ENCODE measurements at places on chromosomes 13 and 19.

DNA sequence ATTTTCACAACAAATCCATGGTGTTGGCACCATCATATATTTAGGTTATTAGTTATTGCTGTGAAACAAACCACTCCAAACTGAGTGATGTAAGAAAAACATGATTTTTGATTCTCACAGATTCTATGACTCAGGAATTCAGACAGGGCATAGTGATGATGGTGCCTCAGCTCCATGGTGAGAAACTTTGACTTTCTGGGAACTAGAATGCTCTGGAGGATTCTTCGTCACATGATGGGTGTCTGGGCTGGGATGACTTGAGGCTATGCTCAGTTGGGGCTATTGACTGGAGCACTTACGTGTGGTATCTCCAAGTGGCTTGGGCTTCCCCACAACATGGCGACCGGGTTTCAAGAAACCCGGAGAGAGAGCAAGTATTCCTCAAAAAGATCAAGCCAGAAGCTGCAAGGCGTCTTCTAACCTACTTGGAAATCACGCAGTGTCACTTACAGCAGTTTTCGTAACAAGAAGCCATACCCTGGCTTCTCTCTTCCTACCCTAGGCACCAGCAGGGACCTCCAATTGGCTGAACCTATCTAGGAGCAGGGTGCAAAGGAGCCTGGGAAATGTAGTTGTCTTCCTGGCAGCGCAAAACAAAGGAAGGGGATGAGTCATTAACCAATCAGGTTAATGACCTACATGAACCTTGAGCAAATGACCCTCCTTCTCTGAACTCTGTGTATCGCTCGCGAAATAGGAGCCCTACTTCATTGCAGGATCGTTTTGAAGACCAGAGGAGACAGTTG, 22.4 kb downstream of the VAV1 start:
- DNase-seq: no peak

GRCh38 chr13:43444081-43444480, 342.7 kb downstream of the ENOX1 start:
- DNase-seq: no peak

DNA sequence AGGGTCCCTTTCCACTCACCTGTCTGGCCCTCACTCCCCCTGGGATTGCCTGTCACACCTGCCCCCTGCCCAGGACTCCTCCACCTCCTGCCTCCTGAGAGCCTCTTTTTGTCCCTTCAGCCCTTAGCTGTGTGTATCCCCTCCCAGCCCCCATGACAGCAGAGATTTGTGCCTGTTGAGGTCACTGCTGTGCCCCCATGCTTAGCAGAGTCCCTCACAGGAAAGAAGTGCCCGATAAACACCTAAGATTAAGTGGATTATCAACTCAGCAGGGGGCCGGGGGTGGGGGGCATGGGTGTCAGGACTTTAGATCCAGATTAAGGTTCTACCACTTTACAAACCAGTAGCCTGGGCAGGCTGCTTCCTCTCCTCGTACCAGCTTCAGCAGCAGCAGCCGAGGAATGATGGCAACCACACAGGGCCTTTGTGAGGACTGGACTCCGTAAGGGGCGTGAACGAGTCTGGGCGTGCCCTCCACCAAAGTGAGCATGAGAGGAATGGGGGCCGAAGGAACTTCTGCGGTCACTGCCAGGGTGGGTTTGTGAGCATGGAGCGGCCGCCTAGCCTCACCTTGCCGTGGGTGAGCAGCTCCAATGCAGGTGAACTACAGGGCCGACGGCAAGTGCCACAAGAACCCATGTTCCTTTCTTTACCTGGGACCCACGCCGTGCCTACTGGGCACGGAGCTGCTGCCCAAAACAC, 36.1 kb downstream of the ZNF787 start:
- no peak for DNase-seq

- DNase-seq: no peak
These were observed 97.1 kb upstream of the SPATA13 start for GRCh38 chr13:24063281-24063877.

GRCh38 chr13:44703371-44703770, 127.2 kb upstream of the TSC22D1 start:
- no peak for DNase-seq

DNA sequence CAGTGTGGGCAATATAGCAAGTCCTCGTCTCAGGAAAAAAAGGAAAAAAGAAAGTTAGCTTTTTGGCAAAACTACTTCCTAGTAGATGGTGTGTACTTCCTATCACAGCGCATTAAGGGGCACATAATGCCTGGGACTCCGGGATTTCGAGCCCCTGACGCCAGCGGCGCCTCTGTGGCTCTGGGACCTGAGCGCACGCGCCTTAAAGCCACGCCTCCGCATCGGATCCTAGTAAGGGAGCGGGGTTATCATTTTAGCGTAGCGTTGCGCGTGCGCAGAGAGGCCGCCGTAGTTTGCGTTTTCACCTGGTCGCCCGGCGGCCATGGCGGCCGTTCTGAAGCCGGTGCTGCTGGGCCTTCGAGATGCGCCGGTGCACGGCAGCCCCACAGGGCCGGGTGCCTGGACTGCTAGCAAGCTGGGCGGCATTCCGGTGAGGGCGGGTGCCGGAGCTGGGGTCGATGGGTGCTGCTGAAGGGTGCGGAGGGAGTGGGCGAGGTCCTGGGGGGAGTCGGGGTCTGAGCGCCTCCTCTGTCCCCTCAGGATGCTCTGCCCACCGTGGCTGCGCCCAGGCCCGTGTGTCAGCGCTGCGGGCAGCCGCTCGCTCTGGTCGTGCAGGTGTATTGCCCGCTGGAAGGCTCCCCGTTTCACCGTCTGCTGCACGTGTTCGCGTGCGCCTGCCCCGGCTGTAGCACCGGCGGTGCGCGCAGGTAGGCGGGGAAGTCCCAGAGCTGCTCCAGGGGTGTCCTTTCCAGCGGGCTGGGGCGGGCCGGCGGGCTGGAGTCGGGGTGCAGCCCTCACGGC, at the start of gene PDCD2L:
TSS of gene PDCD2L (plus strand) at position 291 of the 801 bp plus-strand sequence. CDS start at position 323, 32 bp downstream.
- peak; percentile 96 for DNase-seq

GRCh38 chr13:60924856-60925255, 490.8 kb downstream of the PCDH20 start:
- DNase-seq: no peak

GRCh38 chr13:71771144-71771543, 95.9 kb downstream of the DACH1 start:
- DNase-seq: no peak

DNA sequence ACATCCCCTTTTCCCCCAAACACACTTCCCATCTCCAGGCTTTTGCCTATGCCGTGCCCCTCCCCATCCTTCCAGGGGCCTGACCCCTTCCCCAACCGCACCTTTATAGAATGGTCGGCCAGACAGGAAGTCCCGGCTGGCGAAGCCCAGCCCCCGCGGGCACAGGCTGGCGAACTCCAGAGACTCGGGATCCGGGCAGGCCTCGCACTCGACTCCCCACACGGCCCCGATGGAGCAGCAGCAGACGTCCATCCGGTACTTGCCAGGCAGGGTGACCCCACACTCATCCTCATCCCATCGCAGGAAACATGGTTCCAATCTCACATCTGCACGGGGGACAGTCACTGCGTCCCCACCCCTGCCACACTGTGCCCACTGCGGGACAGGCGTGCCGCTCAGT, 25.7 kb downstream of the FBN3 start:
- no peak for DNase-seq

GRCh38 chr13:70051531-70051930, 56.1 kb upstream of the ATXN8OS start:
- no peak for DNase-seq

DNA sequence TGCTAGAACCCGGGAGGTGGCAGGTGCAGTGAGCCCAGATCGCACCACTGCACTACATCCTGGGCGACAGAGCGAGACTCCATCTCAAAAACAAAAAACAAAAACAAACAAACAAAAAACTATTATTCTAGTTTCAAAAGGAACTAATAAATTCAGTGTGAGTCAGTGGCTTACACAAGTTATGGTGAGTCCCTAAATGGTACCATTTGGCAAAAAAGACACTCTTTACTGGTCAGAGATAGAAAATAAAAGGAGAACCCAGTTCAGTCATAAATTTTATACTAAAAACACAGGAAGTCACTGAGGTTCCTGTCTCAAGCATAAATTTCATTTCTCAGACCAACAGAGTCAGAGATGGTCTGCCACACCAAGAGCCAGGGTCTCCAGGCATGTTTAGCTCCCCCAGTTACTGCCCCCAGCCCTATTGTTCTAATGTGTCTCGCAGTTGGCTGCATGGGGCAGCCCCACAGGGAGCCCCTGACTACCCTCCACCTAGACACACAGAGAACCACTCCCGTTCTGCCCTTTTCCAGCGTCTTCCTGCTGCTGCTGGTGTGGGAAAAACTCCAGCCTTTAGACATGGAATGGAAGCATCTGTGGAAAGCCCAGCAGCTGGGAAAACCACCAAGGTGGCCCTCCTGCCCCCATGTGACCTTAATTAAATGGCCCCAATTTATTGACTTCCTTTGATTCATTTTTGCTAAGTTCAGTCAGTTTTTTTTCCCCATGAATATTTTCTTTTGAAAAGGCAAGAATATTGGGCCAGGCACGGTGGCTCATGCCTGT, 12.2 kb downstream of the THSD1 start:
- no peak for DNase-seq

DNA sequence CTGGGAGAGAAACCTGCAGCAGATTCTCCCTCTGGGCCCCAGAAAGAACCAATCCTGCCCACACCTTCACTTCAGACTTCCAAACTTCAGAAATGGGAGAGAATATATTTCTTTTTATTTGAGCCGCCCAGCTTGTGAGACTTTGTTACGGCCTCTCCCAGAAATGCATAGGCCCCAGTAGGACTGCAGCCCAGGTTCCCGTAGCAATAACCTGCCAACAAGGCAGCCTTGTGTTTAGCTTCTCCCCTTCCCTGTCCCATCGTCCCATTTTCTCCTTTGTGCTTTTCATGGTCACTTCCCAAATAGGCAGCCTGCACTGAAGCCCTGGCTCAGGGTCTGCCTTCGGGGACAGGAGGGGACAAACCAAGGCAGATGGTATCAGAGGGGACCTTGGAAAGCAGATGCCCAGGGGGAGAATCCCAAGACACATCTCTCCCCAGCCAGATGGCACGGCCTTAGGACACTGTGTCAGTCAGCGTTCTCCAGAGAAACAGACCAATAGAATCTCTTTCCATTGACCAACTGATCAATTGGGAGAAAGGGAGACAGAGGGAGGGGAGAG, 3.7 kb upstream of the ARHGEF7 start:
- DNase-seq: no peak

DNA sequence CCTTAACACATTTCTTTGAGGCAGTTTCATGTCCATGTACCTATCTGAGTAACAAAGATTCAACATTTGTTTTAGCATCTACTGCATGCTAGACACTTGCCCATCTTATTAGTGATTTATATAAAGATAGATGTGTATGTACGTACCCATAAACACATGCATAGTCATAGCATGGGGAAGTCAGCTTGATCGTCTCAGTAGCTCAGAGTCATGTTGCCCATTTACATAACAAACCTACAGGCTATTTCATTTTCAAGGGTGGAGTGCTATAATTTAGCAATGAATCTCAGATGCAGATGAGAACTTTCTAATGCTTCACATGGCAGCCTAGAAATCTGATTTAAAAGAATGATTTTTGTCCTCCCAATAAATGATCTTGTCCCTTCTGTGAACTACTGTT, 23.5 kb downstream of the FLT1 start:
- no peak for DNase-seq

DNA sequence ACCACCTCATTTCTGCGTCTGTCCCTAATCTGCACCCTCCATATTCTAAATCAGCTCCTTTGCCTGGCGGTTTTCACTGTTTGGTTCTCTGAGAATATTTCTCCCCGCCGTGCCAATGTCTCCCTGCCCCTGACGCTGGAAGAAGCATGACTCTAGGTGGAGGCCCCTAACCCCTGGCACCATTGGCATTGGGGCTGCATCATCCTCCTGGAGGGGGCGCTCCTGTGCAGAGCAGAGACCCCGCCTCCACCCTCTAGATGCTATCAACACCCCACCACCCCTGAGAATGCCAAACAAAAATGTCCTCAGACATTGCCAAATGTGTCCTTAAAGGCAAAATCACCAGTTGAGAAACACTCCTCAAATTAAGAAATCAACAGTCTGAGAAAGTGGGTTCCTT, 6.5 kb downstream of the ZSCAN5B start:
- no peak for DNase-seq

DNA sequence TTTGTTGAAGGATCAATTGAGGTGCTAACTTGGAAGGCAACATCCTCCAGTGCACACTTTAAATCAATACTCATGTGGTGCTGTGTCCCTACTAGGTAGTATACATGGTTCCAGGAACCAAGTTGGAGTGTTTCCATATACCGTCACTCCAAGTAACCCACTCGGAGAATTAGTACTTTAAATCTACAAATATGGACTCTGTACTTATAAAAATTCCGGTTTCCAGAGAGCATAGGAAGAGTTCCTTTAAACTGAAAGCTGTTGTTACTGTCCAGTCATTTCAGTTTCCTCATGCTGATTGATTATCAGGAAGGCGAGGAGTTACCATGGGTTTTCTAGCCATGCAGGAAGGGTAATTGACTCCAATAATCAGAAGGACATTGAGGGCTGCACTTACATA, 7.2 kb downstream of the CPB2 start:
- no peak for DNase-seq

DNA sequence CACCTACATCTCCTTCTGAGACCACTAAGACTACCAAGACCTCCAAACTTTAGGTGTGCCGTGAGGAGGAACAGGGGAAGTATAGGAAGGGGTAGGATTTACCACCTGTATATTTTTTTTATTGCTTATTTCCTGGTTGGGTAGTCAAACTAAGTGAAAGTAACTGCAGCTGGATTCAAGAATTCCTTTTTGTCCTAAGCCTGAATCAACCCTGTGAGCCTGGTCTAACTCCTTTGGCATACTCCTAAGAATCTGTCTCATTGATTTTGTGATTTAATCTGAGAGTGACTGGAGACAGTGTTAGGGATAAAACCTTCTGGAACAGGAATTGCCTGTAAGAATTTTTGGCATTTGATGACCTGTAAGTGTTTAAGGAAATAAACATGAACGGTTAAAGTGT, 523.5 kb upstream of the MIR17HG start:
- no peak for DNase-seq

DNA sequence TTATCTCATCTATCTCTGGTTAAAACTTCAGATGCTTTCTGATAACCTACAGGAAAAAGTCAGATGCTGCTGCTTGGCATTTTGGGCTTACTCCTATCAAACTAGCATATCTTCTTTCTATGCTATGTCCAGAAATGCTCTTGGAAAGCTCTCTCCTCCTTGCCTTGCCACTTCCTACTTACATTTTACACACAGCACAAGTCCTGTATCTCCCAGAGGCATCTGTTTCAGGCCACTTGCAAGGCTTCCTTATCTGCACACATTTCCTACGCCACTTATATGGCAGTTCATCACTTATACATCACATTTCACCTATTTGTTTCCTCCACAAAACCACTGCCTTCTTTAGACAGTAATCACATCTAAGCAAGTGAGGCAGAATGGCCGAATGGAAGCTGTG, 220.3 kb downstream of the DNAJC15 start:
- no peak for DNase-seq

- DNase-seq: peak; percentile 63
These were observed 463 bp upstream of the TSC22D1 start for GRCh38 chr13:44576351-44577235.

DNA sequence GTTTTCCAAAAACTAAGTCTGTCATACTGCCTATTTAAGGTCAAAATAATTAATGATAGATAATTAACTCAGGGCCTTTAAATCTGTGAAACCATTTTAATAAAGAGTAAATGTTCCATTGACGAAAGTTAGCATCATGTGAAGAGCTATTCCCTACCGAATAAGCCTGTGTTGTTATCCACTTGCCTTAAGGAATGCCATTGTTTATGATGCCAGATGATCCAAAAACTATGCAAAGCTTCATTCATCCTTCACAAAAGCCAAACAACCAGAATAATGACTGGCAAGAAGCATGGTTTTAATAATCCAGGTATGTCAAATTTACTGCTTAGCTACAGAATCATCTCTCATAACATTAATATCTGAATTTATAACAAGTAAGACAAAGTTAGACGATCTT, 6.5 kb upstream of the GPC6 start:
- no peak for DNase-seq

Data from nephron progenitor cell (in vitro differentiated cells).